ENCODE measurements at places on chromosomes 16 and 17.
A peak's percentile ranks its signal among the peaks of the same experiment; 100 is the strongest.

GRCh38 chr17:76511668-76512365 is 10.6 kb upstream of the RHBDF2 start:
- no peak for DNase-seq

- no peak for DNase-seq
Observed at GRCh38 chr16:12231666-12232065, 255.1 kb downstream of the SNX29 start.

DNA sequence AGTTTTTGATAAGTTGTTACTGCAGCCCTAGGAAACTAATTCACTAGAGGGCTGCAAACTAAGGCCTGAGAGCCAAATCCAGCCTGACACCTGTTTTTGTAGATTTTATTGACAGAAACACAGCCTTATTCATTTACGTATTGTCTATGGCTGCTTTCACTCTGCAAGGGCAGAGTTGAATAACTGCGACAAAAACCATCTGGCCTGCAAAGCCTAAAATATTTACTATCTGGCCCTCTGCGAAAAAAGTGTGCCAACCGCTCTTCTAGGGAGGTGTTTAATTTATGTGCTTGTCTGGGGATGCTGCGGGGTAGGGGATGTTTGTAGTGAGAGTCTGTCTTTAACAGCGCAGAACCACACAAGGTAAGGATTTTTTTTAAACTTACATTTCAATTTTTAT is 165.0 kb upstream of the RBFOX1 start:
- DNase-seq, result no peak

DNA sequence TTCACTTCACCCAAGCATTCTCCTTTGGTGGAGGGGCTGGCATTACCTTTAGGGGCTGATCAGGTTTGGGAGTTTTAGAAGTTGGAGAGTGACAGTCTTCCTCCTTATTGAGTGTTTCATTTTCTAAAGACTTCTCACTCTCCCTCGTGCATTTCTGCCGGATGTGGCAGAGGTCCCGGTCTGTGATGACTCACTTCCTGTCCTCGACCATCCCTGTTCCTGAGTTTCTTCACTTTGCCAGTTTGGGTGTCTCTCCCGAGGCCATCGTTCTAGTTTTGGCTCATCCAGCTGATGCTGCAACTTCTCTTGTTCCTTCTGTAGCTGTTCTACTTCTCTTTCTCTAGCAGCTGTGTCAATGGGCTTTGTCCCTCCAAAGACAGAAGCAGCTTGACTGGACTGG is 104.3 kb downstream of the PHKB start:
- no peak for DNase-seq

DNA sequence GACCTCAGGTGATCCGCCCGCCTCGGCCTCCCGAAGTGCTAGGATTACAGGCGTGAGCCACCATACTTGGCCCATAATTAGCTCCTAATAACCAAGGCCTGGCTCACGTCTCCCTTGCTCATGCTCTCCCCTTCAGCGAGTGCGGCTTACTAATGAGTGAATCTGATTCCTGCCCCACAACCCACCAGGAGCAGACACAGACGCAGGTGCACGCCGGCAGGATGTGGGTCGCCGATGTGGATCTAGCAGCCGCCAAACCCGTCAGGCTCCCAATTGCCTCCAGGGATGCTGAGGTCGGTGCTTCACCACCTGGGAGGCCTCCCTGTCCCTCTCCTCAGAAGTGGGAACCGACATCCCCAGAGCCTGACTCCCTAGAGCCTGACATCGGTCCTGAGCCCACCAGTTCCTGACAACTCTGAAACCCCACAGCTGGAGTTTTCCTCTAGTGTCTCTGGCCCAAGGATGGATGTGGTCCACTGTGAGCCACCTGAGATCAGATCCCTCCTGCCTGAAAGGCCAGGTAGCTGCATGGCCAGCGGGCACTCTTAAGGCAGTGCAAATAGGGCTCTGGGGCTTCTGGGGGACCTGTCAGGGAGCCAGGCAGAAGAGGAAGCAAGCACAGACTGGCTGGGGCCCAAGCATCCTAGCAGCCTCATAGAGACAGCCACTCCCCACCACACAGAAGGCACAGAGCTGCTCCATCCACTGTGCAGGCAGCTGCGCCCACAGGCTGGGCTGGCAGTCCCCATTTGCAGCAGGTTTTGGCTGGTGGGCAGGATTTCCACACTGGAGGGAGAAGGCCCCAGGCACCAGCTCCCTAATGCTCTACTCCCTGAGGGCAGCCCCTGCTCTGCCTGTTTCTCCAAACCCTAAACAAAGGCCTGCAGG is 10.8 kb downstream of the EXOC7 start:
- DNase-seq, result peak; percentile 28

DNA sequence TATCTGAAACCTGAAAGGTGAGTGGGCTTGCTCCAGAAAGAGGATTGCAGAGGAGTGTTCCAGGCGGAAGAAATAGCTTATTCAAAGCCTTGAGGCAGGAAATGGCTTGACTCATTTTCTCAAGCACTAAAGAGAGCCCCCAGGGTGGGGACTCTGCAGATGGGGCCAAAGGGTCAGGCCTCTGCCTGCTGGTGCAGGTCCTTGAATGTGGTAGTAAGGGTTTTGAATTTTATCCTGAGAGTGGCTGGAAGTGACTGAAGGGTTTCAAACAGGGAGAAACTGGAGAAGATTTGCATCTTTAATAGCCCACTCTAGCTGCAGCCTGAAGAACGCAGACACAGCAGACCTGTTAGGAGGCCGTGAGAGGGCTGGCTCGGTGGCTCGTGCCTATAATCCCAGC is 144.4 kb downstream of the CCT6B start:
- DNase-seq, result no peak

DNA sequence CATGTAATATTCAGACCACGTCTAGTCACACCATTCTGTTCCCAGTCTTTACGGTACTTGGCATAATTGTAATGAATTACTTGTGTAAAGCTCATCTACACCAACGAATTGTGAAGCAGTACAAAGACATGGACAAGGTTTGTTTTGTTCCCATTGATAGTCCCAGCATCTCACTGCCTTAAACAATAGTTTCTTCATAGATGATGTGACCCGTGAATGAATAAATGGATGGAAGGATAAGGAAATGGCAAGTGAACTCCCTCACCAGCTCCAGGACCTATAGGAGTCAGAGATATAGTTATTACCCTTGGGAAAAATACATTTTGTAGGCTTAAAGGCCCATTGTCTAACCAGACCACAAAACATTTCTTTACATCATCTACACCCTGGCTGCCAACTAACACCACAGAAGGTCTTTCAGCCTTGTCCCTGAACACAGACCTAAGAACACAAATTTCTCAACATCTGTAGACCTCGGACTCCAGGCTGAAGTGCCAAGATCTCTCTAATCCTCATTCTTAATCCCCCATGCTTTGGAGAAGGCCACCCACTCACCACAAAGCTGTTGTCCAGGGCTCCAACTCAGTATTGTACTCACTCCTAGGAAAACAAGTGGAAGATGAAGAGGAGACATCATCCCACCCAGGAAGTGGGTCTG is 38.2 kb downstream of the MAF start:
- no peak for DNase-seq

- DNase-seq, result no peak
Observed at GRCh38 chr17:55607731-55608341, 96.6 kb upstream of the SMIM36 start.

- DNase-seq, result no peak
Observed at GRCh38 chr17:40327244-40327729, 18.3 kb downstream of the RARA start.

DNA sequence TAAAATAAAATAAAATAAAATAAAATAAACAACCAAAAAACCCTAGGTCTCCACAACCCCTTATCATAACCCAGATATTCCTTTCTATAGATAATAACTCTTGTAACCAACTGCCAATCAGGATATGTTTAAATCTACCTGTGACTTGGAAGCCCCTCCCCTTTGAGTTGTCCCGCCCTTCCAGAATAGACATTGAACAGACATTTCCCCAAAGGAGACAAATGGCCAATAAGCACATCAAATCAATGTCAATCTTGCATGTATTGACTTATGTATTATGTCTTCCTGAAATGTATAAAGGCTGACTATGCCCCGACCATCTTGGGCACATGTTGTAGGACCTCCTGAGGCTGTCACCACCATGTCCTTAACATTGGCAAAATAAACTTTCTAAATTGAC is 1.5 kb upstream of the MAPK7 start:
- DNase-seq, result no peak

GRCh38 chr17:6346156-6346786 is 88.7 kb downstream of the AIPL1 start:
- no peak for DNase-seq

- DNase-seq, result no peak
Observed at GRCh38 chr16:9015489-9015888, 51.8 kb upstream of the USP7 start.

DNA sequence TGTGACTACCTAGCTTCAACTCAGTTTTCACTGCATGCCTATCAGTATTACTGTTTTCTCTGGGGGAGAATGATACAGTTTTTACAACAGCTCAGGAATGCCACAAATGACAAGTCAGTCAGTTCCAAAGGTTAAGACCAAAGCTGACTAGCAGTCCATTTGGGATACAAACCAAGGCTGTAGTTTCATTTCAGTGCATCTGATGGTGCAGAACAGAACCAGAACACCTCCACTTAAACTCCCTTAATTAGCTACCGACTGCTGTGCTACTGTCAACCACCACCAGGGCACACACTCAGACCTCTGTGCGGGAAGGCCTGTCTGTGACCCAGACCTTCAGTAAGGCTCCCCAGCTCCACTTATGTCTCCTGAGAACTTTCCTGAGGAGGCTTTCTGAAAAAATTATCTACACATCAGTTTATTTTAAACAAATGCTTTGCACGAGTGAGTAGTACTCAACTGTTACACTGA is 20.4 kb downstream of the NFE2L1 start:
- DNase-seq, result peak; percentile 69

- DNase-seq, result no peak
Observed at GRCh38 chr16:85052536-85052935, 24.9 kb downstream of the KIAA0513 start.

GRCh38 chr16:17354141-17354601 is 116.6 kb downstream of the XYLT1 start:
- DNase-seq, result peak; percentile 90

- DNase-seq, result no peak
Observed at GRCh38 chr16:12097523-12098428, 121.2 kb downstream of the SNX29 start.

DNA sequence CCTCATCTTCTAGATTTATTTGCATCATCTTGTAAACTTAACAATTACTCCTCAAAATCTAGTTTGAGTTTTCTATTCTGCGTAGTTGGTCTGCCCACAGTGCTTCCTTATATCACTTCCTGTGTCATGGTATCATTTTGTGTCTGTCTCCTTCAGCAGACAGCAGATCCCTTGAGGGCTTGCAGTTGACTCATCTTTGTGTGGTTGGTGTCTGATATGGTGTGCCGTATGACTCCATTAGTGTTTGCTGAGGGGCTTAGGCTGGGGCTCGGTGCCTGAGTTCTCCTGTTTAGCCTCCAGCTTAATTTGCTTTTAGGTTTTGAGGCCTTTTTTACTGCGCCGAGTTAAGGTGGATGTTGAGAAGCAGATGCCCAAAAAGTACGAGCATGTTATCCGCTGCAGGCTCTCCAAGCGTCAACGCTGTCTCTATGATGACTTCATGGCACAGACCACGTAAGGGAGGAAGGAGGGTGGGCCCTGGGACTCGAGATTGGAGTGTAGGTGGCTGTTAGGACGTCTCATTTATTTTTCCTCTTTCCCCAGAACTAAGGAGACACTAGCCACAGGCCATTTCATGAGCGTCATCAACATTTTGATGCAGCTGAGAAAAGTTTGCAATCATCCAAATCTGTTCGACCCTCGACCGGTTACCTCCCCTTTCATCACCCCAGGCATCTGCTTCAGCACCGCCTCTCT is 16.9 kb downstream of the SRCAP start:
- DNase-seq, result no peak

- DNase-seq, result no peak
Observed at GRCh38 chr16:30660424-30661261, 2.4 kb downstream of the FBRS start.

GRCh38 chr17:35879773-35880654 is at the start of gene CCL5:
Gene CCL5 (minus strand): TSS chr17:35880360.
- DNase-seq, result no peak

DNA sequence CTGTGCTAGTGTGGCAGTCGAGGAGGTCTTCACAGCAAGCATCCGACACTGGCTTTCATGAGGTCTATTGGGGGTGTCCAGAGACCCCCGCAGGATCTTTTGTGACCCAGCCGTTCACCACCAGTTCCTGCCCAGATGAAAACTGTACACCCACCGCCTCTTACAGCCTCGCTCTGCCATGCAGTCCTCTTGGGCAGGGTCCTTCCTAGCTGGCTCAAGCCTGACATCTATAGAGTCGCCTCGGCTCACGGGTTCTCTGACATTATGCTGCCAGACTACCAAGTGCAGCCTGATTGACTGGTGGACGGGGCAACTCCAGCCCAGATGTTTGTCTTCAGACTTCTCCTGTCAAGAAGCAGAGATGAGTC is 14.6 kb upstream of the CLEC10A start:
- no peak for DNase-seq

GRCh38 chr16:50553182-50553710 is 5.0 kb downstream of the NKD1 start:
- DNase-seq, result no peak

DNA sequence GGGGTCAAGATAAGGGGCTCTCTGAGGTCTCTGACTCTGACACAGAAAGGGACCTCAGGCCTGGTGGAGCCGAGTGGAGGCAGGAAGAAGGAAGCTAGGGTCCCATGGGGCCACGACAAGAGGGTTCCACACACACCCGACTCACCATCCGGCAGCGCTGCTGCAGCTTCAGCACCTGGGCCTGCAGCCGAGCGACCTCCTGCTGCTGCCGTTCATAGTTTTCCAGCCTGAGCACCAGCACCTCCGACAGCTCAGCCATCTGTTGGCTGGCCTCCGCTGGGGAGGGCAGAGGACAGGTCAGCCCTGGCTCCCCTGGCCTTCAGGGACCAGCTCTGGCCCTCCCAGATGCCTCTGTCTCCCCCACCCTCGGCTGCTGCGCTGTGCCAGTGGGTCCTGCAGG is 6.4 kb downstream of the HAP1 start:
- DNase-seq, result no peak

DNA sequence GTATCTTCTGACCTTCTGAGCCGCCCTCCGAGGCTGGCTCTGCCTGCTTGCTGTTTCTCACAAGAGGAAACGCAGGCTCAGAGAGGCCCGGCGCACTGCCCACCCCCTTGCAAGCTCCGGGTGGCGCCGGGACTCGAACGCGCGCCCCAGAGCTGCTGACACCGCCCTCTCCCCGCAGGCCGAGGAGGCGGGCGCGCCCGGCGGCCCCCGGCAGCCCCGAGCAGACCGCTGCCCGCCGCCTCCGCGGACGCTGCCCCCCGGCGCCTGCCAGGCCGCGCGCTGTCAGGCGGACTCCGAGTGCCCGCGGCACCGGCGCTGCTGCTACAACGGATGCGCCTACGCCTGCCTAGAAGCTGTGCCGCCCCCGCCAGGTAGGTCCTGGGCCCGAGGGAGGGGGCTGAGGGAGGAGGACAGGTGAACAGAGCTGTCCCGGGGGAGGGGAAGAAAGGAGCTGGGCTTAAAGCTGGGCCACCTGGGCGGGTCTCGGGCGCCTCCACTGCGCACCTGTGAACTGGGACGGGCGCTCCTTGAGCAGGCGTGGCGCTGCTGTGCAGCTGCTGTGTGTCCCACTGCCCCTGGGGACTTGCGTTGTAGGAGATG is 18.2 kb downstream of the WFDC1 start:
- no peak for DNase-seq
